ENCODE measurements at places on chromosomes 5 and 9. TPM values are rescaled to one million over a fixed set of nuclear protein-coding genes. Genes with fewer than 3 reads are reported as not detected.

DNA sequence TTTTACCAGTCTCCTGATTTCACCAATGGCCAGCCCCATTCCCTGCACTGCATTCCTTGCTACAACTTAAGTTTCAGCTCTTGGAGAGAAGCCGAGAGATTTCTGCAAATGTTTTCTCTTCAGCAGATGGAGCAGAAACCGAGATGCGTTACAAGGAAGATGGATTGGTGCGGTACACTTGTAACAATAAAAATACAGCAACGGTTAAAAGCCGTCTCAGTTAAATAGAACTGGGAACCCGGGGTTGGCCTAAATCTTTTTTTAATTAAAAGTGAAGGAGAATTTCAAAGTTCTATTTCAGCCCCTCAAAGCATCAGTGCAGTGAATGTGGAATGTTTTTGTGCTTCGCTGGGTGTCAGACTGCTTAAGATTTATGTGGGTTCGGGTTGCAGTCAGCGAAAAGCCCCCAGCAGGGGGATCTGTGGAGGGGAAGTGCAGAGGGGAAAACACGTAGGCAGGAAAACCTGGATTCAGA is 19.8 kb downstream of the BRINP1 start:
- DNase-seq: no peak

- DNase-seq: no peak
Measured at GRCh38 chr5:54469622-54470021, 14.1 kb downstream of the HSPB3 start.

DNA sequence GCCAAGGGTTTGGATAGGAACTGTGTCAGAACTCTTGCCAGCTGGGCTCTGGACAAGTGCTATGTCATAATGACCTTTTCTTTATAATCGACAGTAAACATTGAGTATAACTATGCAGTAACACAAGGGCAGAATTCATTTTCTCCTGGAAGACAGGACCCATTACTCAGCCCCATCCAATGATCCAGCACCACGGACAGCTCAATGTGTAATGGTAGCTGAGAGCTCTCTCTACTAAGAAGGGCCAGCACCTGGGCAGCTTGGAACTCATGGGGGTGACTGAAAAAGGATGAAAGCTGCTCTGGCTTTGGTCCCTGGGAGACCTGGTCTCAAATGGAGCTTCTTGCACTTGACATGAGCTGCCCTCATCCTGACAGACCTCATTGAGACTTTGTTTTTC is 347.8 kb downstream of the TRIM32 start:
- DNase-seq: no peak

GRCh38 chr9:27367921-27368315 is 71.0 kb upstream of the EQTN start:
- DNase-seq: no peak

DNA sequence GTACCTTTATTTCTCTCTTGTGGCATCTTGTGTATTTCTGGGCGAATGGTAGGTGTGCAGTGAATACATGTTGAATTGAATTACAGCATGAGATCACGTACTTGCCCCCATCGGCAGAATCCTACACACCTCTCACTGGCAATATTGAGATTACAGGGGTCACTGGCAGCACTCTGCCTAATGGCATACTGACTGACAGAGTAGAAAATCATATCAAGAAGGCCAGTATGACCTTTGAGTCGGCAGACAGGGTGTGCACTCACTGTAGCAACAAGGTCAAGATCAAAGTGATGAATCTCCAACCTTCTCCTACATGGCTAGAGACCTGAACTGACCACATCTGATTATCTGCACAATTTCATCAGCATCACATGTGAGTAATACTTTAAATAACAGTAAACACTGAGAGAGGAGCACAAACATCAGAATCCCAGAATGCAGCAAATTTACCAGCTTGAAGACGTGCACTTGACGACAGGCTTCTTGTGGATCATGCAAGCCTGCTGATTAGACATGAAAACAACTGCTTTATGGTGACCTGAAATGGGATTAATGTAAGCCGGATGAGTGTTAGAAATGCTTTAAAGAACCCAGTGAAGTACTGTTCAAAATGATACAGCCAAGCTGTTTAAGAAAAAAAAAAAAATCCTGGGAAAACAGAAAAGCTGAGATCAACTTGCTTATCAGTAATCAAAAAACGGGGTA is 267.1 kb upstream of the EFNA5 start:
- no peak for DNase-seq

- DNase-seq: no peak
Measured at GRCh38 chr5:130000460-130000859, 96.2 kb downstream of the CHSY3 start.

- DNase-seq: no peak
Measured at GRCh38 chr9:70092190-70092589, 48.5 kb downstream of the MAMDC2 start.

DNA sequence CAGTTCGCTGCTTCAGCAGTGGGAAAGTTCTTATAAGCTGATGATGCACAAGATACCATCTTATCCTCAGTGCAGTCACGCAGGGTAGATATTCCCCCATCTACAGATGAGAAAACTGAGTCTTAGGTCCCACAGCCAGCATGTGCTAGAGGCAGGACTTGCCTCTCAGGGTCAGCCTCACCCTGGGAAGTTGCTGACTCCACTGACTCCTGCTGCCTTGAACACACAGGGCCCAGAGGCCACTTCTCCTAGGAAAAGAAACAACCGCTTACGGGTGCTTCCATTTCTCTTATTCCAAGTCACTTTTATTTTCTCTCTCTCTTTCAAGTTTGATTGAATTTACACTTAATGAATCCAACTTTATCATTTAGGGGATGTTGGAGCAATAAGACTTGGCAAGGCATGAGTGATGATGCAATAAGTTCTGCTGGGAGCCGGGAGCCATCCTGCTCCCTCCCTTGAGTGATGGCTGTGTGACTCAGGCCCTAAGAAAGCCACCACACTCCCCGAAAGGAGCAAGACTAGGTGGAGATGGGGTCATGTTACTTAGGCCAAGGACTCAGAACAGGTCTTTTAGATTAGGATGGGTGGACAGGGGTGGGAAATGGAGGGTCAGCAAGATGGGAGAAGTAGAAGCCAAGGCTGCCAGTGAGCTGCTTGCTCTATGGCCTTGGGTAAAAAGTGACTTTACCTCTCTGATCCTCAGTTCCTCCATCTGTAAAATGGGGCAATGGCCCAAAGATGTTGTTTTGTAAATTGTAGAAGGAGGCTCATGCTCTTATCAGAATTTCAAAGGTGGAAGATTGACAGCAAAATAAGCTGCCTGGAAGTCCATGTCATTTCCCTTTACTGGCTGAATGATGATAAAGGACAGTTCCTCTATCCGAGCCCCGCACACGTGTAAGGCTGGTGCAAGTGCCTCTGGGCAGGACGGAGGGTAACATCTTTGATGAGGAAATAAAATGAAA is 67.4 kb upstream of the ZNF618 start:
- peak; percentile 26 for DNase-seq

Gene IFNA21
- total RNA-seq: not detected
